ENCODE measurements at places on chromosomes 2 and 18.

DNA sequence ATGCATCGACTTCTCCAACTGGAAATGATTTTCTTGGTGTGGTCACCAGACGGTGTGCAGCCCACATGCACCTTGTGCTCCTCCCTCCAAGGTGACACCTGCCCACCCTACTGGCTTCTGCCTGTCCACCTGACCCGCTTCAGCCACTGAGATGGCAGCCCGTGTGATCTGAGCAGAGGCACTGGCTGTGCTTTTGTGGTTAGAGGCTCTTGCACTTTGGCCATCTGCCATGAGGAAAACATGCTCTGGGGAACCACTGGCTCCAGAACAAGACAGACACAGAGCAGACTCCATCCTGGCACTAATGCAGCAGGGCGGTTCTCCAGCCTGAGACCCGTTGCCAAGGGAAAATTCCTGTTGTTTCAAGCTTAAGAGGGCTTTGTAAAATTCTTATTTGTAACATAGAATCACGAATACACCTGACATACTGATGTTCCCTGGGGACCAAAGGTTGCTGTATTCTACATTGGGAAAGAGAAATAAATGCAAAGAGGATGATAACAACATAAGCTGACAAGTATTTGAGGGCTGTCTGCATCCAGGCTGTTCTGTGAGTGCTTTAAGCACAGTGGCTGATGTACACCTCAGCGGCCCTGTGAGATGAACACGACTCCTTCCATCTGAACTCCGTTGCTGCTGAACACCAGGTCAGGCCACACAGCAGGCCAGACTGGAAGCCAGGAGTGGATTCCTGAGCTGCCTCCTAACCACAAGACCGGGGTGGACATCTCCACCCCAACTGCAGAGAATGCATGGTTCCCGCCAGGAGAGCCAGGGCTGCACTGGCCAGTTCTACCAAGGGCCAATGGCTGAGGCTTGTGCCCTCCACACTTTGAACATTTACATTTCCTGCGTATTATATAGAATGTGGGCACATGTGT lies 820.4 kb downstream of the GALR1 start:
- H3K27me3 ChIP-seq = peaks cover 14% of the 10 kb centered on the region
- no peaks in the 10 kb centered on the region for H3K36me3 ChIP-seq
- no peak overlapping the region for H3K4me3 ChIP-seq
- H3K27ac ChIP-seq = no peak overlapping the region
- no peak for DNase-seq

GRCh38 chr2:64626146-64626809 lies 27.4 kb downstream of the SERTAD2 start:
- H3K27ac ChIP-seq = no peak overlapping the region
- DNase-seq = no peak
- peaks cover 11% of the 10 kb centered on the region for H3K4me1 ChIP-seq
- no peak overlapping the region for H3K4me3 ChIP-seq
- H3K27me3 ChIP-seq = no peaks in the 10 kb centered on the region

DNA sequence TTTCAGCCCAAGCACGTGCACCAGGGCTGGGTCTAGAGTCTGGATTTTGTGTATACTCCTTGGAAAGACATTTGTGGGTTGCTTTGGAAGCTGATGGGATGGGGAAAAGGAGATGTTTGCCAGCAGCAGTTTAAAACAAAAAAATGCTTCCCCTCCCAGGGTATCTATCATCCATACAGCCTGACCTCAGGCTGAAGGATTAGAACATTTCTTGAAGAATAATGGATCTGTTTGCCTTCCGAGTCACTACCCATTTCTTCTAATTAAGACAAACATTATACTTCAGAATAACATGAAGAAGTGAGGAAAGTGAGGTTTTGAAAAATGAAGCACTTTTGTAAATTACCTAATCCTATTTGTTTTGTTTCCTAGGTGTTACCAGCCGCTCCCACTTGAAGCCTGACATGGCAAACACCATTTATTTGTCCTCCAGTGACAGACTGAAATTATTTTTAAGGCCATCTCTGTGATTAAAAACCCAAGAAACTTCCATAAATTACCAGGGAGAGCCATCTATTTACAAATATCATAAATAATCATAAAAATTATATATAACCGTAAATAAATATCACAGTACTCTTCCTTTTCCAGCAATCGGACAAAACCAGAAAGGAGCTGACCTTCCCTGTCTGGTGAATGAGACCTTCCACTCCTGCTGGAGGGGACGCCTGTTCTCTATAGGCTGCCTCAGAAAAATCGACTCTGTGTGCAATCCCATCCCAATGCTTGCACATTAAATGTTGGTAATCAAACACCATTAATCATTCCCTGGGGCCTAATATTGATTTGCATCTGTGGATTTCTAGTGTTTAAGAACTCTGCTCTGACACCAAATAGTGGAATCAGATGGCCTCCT lies 106.8 kb downstream of the C1D start:
- peaks cover 20% of the 10 kb centered on the region for H3K27me3 ChIP-seq
- H3K4me1 ChIP-seq = peaks cover under 1% of the 10 kb centered on the region
- H3K4me3 ChIP-seq = no peak overlapping the region
- H3K36me3 ChIP-seq = no peaks in the 10 kb centered on the region
- no peak for DNase-seq

GRCh38 chr18:41372046-41372665 lies 582.9 kb upstream of the PIK3C3 start:
- H3K27me3 ChIP-seq = no peaks in the 10 kb centered on the region
- DNase-seq = no peak
- no peaks in the 10 kb centered on the region for H3K4me1 ChIP-seq
- no peak overlapping the region for H3K4me3 ChIP-seq
- no peaks in the 10 kb centered on the region for H3K36me3 ChIP-seq
- no peak overlapping the region for H3K27ac ChIP-seq

DNA sequence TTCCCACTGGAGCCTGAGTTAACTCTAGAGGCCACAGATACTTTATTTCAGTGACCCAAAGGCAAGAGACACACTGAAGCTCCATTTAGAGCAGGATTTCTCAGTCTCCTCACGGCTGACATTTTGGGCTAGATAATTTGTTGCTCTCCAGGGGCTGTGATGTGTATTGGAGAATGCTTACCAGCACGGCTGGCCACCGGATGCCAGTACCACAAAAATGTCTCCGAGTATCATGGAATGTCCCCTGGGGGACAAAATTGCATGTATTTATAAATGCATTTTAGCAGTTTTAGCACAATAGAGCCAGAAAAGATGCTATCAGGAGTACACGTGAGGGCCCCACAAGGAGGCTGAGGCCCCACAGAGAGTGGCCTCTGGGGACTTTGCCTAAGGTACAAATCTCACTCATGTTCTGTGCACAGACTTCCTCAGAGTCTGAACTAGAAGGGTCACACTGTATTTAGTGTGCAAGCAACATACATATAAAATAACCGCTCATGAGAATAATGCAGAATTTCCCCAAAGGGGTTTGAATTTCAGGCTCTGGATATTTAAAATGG lies 20.5 kb upstream of the DCC start:
- H3K36me3 ChIP-seq = no peaks in the 10 kb centered on the region
- no peak for DNase-seq

DNA sequence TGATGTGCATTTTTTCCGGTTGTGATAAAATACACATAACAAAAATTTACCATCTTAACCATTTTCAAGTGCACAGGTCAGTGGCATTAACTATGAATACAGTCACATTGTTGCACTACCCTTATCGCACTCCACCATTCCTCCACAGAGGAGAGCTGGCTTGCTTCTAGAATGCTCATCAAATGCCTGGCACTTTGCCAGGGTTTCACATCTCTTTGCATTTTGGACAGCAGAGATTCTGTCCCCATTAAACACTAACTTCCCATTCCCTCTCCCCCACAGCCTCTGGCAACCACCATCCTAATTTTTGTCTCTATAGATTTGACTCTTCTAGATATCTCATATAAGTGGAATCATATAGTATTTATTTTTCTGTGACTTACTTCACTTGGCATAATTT lies 165.0 kb downstream of the ASB1 start:
- H3K27me3 ChIP-seq = peaks cover 30% of the 10 kb centered on the region
- no peaks in the 10 kb centered on the region for H3K4me1 ChIP-seq
- DNase-seq = no peak
- H3K27ac ChIP-seq = no peak overlapping the region
- H3K4me3 ChIP-seq = no peak overlapping the region
- no peaks in the 10 kb centered on the region for H3K36me3 ChIP-seq

DNA sequence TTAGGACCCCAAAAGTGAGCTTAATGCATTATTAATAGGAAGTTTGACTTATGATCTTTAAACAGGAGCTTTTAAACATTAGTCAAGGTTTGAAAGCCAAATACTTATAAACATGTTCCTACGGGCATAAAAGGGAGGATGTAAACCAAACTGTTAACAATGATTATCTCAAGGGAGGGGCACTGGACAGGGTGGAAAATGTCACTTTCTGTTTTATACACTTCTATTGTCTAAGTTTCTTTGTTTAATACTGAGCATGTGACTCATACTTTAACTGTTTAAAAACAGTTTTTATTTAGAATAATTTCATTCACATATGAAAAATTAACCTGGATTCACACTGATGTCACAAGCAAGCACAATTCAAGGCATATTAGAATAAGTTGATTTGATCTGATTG lies 18.3 kb upstream of the ITGA6 start:
- no peaks in the 10 kb centered on the region for H3K4me1 ChIP-seq
- no peak overlapping the region for H3K27ac ChIP-seq
- H3K4me3 ChIP-seq = no peak overlapping the region
- no peaks in the 10 kb centered on the region for H3K36me3 ChIP-seq
- no peaks in the 10 kb centered on the region for H3K27me3 ChIP-seq

- peaks cover 6% of the 10 kb centered on the region for H3K4me1 ChIP-seq
- H3K4me3 ChIP-seq = no peak overlapping the region
- H3K27ac ChIP-seq = no peak overlapping the region
- H3K27me3 ChIP-seq = no peaks in the 10 kb centered on the region
- DNase-seq = no peak
These were observed 9.1 kb upstream of the CLK1 start for GRCh38 chr2:200873560-200873959.

All from T-helper 17 cell (primary cell).